ENCODE measurements at places on chromosomes 11 and 22. TPM values are rescaled to one million over a fixed set of nuclear protein-coding genes. Genes with fewer than 3 reads are reported as not detected.

CYP2D6 gene
- polyA plus RNA-seq: 5.5 TPM

MFRP gene
- not detected for polyA plus RNA-seq

DNA sequence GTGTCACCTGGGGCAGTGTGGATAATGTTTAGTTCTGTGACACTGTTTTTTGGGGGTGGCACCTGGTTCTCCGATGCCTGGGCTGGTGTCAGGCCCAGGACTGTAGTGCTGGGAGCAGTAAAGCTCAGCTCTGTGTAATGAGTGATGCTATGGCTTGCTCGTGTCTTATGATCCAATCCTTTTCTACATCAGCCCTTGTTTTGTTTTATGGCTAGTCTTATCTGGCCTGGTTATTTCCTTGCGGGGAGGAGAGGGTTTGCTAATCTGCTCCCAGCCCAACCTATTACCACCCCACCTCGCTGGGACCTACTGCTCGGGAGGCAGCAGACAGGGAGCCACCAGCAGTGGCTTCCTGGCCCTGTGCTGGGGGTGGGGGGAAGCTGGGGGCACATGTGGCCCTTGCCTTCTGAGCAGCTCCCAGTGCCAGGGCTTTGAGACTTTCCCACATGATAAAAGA lies 35.0 kb upstream of the TPBGL start:
- no peak for DNase-seq

DNA sequence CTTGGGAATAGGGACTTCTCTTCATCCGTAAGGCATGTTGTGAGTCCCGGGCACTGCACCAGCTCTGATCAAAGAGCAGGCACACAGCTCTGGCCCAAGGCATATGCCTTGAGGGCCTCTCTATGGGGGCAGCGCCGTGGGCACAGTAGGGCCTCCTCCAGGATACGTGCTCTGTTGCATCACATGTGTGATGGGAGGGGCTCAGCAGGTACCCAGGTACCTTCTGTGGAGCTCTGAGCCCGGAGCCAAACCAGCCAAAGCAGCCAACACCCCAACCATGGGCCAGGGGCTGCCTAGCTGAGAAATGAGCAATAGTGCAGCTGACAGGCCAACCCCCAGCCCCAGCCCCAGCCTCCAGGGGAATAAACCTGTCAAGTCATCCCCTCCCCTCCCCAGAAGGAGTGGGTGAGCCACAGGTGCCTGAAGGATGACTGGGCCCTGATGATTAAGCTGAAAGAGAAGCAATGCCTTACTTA lies 79.7 kb upstream of the SHISAL1 start:
- no peak for DNase-seq

GRCh38 chr11:73152861-73153483 lies 10.9 kb upstream of the FCHSD2 start:
- no peak for DNase-seq

DNA sequence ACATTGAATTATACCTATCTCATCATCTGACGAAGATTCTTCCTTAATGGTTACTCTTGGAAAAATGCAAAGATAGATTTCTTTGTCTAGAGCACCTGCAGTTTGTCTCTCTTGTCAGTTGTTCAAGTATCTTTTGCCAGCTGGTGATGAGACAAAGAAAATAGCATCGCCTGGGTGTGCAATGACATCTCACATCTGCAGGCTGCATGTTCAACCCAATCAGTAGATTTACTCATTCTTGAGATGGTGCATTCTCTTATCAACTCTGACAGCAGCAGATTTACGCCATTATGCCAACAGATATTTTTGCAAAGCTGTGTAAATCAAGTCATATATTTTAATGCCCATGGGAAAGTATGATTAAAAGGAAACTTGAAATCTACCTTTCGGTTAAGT lies 164.6 kb upstream of the PDGFD start:
- DNase-seq: no peak

DNA sequence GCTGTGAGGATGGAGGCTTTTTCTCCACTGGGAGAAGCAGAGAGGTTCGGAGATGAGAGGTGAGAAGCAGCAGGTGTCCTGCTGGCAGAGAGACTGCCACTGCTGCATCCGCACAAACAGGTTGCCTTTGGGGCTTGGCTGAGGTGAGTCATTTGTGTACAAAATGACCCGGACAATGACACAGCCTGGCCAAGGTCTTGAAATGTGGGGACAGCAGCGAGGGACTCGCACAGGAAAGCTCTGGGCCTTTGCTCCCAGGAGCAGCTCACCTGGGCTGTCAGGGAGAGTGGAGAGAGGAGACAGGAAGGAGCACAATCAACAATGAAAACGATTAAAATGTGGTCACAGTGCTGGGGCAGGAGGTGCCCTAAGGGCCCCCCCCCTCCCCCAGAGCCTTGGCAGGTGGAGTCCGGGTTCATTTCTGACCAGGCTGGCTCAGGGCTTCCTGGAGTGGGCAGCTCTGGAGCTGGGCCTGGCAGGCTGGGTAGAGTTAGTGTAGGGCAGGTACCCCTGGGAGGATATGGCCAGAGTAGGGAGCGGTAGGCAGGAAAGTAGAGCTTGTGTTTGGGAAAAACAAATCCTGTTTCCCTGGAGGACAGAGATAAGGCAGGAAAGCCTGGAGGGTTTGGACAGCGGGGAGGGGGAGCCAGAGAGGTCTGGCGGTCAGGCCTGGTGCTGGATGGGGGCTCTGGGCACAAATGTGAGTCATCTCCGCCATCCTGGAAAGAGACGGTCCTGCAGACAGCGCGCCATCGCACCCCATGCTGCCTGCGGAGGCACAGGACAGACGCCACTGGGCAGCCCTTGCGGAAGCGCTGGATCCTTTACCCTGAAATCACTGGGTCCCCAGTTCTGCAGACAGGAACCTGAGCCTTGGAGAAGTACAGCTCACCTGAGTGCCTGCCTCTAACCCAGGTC lies 37.8 kb upstream of the CELSR1 start:
- no peak for DNase-seq

DNA sequence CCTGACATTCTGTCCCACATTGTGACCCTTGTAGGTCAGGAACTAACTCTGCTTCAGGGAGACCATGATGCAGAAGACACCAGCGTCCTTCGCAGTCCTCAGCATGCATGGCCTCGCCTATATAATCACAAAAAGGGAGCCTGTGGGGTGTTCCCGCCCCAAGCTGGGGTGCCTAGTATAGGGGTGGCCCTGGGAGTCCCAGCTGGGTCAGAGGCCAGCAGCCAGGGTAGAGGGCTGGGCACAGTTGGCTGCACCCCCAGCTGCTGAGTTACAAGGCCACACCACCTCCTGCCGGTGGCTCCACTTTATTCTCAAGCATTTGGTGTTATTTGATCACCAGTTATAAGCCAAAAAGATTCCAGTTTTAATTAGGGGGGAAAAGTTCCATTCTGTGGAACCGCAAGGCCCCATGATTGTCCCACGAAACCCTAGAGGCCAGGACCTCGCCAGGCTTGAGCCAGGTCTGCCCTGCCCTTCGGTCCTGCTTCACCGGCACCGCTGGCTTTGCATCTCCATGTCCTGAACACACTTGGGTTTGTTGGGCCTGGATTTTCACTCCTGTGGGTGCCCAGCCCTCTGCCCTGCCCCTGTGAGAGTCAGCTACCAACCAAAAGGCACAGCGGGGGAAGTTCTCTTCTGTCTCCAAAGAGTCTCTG lies 15.0 kb upstream of the GNB1L start:
- no peak for DNase-seq

GRCh38 chr11:63909591-63910506 lies 7.1 kb downstream of the RCOR2 start:
- DNase-seq: no peak

DNA sequence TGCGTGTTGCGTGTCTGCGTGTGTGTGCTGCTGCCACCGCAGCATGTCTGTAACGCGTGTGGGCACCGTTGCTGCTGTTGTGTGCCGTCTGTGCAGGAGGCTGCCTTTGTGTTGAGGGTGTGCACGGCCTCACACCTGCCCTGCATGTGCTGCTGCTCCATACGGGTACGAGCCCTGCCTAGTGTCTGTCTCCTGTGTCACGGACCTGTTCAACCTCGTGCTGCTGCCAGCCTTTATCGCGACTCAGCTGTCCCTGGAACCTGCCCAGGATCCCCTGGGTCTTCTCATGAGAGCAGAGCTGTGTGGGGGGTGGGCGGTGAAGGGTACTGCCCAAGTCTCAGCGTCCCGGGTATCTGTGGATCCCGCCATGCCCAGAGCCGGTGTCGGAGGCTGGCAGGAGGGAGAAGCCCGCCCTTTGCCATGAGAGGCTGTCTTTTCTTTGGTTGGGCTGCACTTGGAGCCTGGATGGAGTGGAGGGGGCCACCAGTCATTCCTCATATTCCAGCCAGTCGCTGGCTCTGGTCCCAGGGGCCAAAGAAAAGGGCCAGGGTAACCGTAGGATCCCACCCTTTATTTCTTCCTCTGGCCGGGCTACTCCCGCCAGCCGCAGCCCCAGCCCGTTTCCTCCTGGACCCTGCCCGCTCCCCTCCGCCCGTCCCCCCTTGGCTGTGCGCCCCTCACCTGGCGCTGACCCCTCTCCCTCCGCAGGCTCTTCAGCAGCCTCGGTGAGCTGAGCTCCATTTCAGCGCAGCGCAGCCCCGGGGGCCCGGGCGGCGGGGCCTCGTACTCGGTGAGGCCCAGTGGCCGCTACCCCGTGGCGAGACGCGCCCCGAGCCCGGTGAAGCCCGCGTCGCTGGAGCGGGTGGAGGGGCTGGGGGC lies 7.8 kb upstream of the ACR start:
- DNase-seq: no peak

GRCh38 chr11:58195939-58196338 lies 7.1 kb downstream of the OR9Q2 start:
- no peak for DNase-seq

Data from left lung (tissue), 14 donors.